ENCODE measurements at places on chromosomes 2 and 18. TPM values are rescaled to one million over a fixed set of nuclear protein-coding genes. Genes with fewer than 3 reads are reported as not detected.

DNA sequence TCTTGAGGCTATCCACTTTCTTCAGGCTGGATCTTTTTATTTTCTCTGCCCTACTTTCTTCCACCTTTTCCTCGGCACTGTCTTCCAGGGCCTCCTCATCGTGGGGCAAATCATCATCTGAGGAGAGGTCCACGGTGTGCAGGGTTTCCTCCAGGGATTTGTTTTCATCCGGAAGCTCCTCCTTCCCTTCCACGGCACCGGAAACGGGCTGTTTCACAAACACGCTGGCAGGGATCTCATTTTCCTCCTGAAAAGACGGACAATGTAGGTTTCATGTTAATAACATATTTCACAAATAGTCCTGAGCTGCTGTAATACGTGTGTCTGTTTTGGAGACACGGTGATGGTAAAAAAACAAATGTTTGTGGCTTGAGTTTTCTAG, 10.4 kb downstream of the CAVIN2 start:
- H3K36me3 ChIP-seq, result peaks cover 5% of the 10 kb centered on the region
- H3K4me3 ChIP-seq, result no peak overlapping the region
- DNase-seq, result no peak
- no peak overlapping the region for H3K27ac ChIP-seq
- H3K27me3 ChIP-seq, result no peaks in the 10 kb centered on the region

DNA sequence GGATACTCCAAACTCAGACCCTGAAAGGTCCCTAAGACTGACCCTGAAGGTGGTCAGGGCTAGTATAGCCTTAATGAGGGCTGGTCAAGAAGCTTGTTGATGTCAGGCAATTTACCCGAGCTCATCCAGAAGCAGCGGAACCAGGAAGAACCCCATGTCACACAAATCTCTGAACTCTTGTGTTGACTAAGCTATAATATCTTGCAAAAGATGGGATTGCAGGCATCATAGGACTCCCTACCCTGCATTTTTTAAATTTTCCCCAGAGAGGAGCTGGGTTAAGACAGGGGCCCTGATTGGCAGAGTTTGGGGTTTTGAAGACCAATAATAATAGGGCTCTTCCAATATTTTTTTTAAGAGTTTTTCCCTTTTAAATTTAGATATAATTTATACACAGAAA, 2.0 kb upstream of the PLEKHB2 start:
- no peak for DNase-seq
- no peaks in the 10 kb centered on the region for H3K36me3 ChIP-seq
- peaks cover 9% of the 10 kb centered on the region for H3K4me1 ChIP-seq

CXCR4 gene
- total RNA-seq, result under 0.01 TPM

SCN2A gene
- 2.1 TPM for total RNA-seq

UGT1A5 gene
- total RNA-seq, result not detected

DNA sequence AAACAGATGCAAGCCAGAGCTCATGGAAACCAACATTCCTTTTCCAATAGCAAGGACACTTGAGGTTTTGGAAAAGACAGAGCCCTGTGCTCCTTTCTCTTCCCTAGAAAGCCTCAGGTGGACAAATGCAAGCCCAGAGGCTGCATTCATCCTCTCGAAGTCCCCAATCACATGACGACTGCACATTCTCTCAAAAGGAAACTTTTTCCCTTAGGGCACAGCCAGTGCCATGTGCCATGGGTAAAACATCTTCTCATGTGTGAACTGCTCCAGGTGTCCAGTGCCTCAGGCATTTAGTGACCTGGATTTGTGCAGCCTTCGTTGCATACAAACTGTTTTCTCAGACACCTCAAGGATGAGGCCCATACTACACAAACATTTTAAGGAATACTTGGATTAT, 140.7 kb downstream of the LAMA1 start:
- no peaks in the 10 kb centered on the region for H3K4me1 ChIP-seq
- H3K36me3 ChIP-seq, result no peaks in the 10 kb centered on the region
- H3K27me3 ChIP-seq, result no peaks in the 10 kb centered on the region
- no peak overlapping the region for H3K27ac ChIP-seq
- no peak overlapping the region for H3K4me3 ChIP-seq
- no peak for DNase-seq

GRCh38 chr2:233418761-233419546, 64.7 kb downstream of the DGKD start:
- peak; percentile 77 for DNase-seq
- H3K27me3 ChIP-seq, result no peaks in the 10 kb centered on the region
- peaks cover 2% of the 10 kb centered on the region for H3K36me3 ChIP-seq
- no peak overlapping the region for H3K4me3 ChIP-seq
- H3K27ac ChIP-seq, result peak overlapping the region; percentile 29
- H3K4me1 ChIP-seq, result peaks cover 17% of the 10 kb centered on the region

Data from fibroblast of lung (primary cell).